ENCODE measurements at places on chromosomes 6 and 20.

DNA sequence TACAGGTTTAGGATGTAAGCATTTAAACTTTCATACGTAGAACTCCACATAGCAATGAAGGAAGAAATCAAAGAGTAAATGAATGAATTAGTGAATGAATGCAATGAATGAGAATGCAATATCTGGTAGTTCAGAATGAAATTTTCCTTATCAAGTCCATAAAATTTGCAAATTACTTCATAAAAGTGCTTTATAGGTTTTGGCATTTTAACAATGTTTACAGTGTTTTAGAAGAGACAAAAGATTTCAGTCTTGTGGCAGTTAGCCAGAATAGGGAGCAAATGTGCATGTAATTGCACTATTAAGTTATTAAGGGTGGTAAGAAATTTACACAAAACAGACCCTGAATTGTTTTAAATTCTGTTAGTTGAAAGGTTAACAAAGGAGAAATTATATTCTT lies 739.4 kb upstream of the FLRT3 start:
- no peak for DNase-seq

- no peak for DNase-seq
Measured at GRCh38 chr6:93021235-93021915, 398.0 kb downstream of the EPHA7 start.

DNA sequence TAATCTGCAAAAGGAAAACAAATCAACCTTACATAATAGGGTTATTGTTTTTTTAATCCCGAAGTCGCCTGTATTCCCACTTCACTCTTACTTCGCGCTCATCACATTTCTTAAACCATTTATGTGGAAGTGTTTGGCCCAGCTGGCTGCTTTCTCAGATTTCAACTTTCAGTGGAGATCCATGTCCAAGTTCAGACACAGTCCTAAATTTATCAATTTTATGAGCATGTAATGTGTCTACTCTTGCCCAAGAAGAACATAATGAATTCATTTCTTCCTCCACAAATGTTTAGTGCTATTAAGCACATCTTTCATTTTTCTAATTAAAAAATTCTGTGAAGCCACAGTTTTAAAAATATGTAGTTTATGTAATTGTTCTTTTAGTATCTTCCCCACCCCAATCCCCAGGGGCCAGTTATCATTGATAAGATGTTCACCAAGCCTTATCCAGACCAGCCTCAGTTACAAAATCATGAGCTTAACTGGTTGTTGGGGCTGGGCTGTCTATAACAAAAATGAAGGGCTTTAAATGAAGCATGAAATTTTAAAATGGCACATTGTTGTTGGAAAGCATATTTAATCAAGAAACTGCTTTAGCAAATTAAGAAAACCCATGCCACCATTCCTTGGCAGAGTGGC lies 151.7 kb downstream of the UST start:
- DNase-seq: no peak

- peak; percentile 96 for DNase-seq
Measured at GRCh38 chr6:151763938-151764680, 43.4 kb upstream of the ESR1 start.

- DNase-seq: no peak
Measured at GRCh38 chr6:34617231-34617630, 61.1 kb upstream of the SPDEF start.

GRCh38 chr6:135880066-135880972 lies 28.8 kb downstream of the PDE7B start:
- DNase-seq: no peak

DNA sequence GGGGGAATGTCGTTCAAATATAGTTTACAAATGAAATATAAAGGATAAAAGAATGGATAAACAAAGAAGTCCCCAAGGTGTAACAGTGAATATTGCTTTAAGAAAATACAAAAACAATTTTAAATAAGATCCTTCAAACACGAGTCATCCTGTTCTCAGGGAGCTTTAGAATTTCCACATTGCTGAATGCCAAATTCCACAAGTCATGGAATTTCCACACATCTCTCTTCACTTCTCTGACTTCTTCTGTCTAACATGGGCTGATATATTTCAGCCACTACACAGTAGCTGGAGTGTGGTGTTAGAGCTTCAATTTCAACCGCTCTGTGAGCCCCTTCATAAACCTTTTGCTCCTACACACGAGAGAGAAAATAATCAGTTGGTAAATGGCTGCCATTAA lies 28.0 kb downstream of the IL22RA2 start:
- DNase-seq: no peak

- DNase-seq: no peak
Measured at GRCh38 chr6:158661156-158661685, 11.4 kb downstream of the SYTL3 start.

- DNase-seq: peak; percentile 73
Measured at GRCh38 chr6:3159805-3160781, 2.7 kb upstream of the TUBB2A start.

GRCh38 chr6:125839471-125839870 lies 48.7 kb downstream of the NCOA7 start:
- no peak for DNase-seq

DNA sequence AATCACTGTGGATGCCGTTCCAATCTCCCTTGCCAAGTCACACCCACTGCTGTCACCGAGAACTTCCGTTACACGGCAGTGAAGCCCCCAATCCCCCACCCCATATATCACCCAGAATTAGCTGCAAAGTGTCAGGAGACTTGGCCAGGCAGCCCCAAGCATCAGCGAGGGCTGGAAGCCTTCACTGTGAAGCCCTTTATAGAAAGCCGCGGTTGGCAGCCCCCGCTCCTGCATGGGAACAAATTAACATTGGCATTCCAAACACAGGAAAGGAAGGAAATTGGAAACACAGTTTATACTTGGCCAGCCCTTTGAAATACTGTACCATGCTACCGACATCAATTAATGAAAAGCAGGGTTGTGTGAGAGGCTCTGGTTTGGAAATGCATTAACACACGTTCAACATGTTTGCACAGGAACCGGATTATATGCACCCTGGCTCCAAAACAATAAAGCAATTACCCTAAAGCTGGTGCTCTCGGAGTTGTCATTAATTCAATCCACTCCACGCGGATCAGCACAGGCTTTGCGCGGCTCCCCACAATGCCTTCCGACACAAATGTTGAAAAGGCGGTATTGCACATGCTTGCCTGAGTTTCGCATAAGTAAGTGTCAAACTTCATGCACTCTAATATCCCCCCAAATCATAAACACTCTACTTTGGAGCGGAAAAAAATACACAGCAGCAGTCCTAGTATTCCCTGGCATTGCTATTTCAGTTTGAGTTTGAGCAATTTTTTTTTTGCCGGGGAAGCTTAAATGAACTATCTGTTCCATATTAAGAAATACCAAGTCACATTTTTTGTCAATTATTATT lies 7.1 kb downstream of the BMP7 start:
- no peak for DNase-seq

GRCh38 chr6:137497721-137498463 lies 3.7 kb upstream of the OLIG3 start:
- no peak for DNase-seq

DNA sequence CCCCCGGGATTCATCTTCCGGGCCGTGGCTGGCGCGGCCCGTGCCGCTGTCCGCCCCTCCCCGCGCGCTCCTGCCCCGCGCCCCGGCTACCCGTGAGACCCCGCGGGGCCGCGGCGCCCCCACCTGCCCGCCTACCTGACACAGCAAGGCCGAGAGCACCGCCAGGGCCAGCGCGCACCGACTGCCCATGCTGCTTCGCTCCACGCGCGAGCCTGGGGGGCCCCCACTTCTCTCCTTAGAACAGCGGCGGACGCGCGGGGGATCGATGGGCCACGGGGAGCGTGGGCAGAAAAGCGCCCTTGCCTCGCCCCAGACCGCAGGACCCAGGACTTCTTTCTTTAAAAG lies 955 bp downstream of the DLL1 start:
- no peak for DNase-seq

DNA sequence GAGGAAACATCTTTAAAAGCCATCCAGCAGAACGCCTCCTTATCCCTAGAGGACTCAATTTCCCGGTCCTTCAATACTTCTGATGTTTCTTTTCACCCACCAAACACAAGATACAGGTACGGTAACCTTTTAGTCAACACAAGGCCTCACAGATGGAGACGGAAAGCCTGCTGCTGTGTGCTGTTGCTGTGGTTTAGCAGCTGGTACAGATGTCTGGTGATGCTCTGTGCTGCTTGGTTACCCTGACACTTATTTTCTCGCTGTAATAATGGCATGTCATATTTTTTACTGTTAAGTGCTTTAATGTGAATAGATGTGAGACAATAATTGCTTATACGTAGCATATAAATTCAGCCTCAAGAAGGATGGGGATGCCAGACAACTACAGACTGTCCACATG lies 25.3 kb downstream of the GMDS start:
- no peak for DNase-seq

DNA sequence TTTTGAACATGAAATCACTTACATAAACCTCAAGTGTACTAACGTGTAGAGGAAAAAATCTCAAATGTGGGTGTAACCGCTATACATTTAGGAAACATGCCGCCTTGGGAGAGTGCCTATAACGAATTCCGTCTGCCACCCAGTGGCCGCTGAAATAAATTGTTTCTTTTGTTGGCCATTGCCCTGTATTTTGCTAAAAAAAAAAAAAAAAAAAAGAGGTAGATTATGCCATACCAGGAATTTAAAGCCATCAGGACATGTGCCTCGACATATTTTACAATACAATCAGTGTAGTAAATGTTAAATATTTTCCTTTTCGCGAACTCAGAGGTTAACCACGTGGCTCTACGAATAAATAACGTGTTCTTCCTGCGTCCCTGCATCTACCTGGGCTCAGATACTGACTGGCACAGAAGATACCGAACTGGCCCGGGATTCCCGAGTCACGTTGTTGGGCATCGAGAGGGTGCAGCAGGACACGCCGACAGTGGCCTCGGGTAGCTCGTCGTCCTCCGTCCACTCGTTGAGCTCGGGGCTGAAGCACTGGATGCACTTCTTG lies 14.3 kb downstream of the KLHL31 start:
- peak; percentile 47 for DNase-seq

DNA sequence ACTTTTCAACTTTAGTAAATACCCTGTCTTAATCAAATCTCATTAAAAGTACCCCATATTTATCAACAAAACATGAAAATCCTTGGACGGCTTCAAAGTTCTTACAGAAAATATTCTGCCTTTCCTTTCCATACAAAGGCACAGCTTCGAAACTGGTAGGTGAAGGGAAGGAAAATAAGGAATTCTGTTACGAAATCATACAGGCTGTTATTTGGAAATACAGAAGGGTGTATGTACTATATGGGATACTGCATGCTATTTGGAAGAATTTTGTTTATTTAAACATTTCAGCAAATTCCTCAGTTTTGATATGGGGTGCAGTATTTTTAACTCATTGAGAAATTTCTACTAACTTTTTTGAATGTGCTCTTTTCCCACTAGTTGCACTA lies 138.4 kb upstream of the BTN3A2 start:
- DNase-seq: no peak

DNA sequence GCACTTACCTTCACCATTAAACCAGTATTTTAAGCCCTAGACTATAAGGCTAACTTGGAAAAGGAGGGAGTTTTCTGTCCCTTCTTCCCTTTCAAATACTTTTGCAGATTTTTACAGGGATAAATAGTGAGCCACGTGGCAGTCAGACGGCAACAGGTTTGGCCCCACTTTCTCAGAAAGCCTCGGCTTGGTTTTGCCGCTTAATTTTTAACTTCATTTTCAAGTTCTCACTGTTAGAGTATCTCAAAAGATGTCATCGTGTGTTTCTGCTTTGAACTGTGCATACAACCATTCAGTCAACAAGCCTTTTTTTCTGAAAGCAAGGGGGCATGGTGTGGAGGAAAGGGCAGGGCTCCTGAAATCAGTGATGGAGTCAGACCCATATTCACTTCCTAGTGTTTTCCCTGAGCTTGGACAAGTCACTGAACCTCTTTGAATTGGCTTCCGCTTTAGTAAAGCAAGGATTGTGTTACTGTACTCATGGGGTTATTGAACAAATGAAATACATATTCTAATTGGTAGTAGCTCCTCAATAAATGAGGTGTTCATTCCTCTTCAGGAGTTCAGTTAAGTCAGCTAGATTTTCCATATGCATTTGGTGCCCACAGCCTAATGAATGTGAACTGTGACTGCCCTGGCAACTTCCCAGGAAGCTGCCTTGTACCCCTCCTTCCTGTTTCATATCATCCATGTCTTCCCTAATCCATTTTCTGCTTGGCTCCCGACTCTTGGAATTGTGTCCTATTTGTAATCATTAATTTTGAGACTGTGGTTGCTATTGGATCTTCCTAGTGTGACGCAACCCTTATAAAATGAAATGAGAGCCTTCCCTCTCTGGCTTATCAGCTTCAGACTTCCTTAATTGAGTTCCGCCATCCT lies at the start of gene SLC17A2:
Gene SLC17A2, minus strand, starts transcription at position 160 of the 879 bp plus-strand sequence. CDS start 4,895 bp downstream, outside the sequence.
- DNase-seq: no peak

GRCh38 chr20:13102237-13102636 lies 93.5 kb downstream of the SPTLC3 start:
- no peak for DNase-seq

GRCh38 chr20:2138396-2138795 lies 36.8 kb downstream of the STK35 start:
- no peak for DNase-seq

DNA sequence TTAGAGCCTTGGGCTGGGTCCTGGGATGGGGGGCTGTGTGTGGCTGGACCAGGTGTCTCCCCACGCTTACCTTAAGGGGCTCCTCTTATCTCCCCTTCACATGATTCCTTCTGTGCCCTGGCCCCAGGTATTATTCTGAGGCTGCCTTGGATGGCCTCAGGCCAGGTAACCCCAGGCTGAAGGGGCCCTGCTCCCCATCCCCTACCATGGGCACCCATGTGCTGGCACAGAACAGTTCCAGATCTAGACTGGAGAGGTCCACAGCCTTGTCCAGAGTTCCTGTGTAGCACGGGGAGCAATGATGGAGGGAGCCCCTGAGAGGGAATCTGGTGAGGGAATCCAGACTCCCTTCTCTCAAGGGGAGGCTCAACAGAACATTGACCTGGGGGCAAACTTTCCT lies 32.1 kb downstream of the MOCS1 start:
- no peak for DNase-seq

DNA sequence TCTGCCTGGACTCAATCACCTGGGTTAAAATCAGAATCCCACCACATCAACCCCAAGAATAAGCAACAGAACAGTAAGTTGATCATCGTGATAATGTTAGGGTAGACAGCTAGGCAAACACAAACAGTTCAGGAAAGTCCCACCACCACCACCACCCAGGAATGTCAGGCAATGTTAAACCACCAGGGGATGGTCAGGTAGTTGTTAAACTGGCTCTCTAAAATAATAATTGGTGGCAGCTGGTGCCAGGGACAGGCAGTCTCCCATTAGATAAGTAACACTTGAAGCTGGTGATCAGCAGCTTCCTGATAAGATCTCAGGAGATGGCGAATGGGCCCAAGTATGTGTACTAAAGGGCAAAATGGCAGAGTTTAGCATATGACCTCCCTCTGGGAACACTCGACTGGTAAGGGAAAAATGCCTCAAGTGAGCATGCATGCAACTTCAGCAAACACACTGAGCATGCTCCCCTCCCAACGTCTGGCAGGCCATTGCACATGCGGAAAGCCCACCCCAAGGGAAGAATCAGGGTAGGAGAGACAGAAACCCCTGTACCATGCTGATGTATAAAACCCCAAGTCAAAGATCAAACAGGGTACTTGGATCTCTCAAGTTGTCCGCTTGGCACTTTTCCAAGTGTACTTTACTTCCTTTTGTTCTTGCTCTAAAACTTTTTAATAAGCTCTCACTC lies 66.6 kb downstream of the IPCEF1 start:
- no peak for DNase-seq

- peak; percentile 97 for DNase-seq
Measured at GRCh38 chr20:44496976-44497375, 21.3 kb downstream of the TTPAL start.

GRCh38 chr6:129558248-129558647 lies 151.7 kb downstream of the ARHGAP18 start:
- no peak for DNase-seq

GRCh38 chr6:79426625-79427278 lies 110.5 kb downstream of the LCA5 start:
- no peak for DNase-seq

- DNase-seq: no peak
Measured at GRCh38 chr6:34158876-34159275, 13.0 kb upstream of the GRM4 start.
